ENCODE measurements at places on chromosomes 5 and 9.

GRCh38 chr5:124206540-124206939 lies 539.9 kb downstream of the ZNF608 start:
- no peaks in the 10 kb centered on the region for H3K36me3 ChIP-seq
- H3K27me3 ChIP-seq, result no peaks in the 10 kb centered on the region
- no peak overlapping the region for H3K27ac ChIP-seq
- DNase-seq, result no peak

- H3K4me1 ChIP-seq, result no peaks in the 10 kb centered on the region
- no peak overlapping the region for H3K4me3 ChIP-seq
- H3K36me3 ChIP-seq, result no peaks in the 10 kb centered on the region
- H3K27ac ChIP-seq, result no peak overlapping the region
- H3K27me3 ChIP-seq, result no peaks in the 10 kb centered on the region
These were observed 34.9 kb downstream of the SYK start for GRCh38 chr9:90836411-90837080.

- no peak overlapping the region for H3K27ac ChIP-seq
- no peak for DNase-seq
- H3K27me3 ChIP-seq, result no peaks in the 10 kb centered on the region
- H3K36me3 ChIP-seq, result no peaks in the 10 kb centered on the region
These were observed 123.7 kb downstream of the EDIL3 start for GRCh38 chr5:84260939-84261338.

DNA sequence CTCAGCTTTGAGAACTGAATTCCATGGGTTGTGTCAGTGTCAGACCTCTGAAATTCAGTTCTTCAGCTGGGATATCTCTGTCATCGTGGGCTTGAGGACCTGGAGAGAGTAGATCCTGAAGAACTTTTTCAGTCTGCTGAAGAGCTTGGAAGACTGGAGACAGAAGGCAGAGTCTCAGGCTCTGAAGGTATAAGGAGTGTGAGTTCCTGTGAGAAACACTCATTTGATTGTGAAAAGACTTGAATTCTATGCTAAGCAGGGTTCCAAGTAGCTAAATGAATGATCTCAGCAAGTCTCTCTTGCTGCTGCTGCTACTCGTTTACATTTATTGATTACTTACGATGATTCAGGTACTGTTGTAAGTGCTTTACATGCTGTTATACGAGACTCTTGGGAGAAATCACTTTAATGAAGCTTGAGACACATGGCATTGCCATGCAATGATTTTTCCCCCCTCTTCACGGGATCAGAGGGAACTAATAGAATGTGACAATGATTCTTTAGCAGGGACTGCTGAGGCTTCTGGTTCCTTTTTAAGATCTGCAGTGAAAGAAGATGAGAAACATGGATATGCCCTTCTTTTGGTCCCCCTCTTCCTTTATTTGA lies 63.8 kb downstream of the PTTG1 start:
- DNase-seq, result no peak
- H3K4me1 ChIP-seq, result peaks cover 1% of the 10 kb centered on the region
- no peak overlapping the region for H3K27ac ChIP-seq
- no peak overlapping the region for H3K4me3 ChIP-seq

DNA sequence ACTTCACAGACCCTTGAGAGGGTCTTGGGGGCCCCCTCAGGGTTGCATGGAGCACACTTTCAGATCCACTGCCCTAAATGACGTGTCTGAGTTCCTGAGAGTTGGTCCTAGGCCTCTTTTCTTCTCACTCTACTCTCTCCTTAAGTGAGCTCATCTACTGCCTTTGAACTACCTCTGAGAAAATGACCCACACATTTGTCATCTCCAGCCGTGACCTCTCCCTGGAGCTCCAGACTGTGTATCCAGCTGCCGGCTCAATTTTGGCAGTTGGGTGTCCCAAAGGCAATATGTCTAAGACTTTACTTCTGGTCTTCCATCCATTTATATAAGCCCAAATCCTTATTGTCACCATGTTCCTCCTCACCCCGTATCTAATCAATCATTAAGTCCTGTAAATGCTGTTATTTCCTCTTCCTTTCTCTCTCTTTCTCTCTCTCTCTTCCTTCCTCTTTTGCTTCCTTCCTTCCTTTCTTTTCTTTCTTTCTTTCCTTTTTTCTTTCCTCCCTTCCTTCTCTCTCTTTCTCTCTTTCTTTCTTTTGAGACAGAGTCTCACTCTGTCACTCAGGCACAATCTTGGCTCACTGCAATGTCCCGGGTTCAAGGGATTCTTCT lies 51.2 kb upstream of the HSPA9 start:
- H3K36me3 ChIP-seq, result no peaks in the 10 kb centered on the region
- no peak for DNase-seq
- no peak overlapping the region for H3K4me3 ChIP-seq
- peaks cover 4% of the 10 kb centered on the region for H3K4me1 ChIP-seq
- no peaks in the 10 kb centered on the region for H3K27me3 ChIP-seq

- no peaks in the 10 kb centered on the region for H3K4me1 ChIP-seq
- H3K36me3 ChIP-seq, result no peaks in the 10 kb centered on the region
- no peaks in the 10 kb centered on the region for H3K27me3 ChIP-seq
- DNase-seq, result no peak
These were observed 78.7 kb downstream of the ELAVL2 start for GRCh38 chr9:23747088-23748075.

DNA sequence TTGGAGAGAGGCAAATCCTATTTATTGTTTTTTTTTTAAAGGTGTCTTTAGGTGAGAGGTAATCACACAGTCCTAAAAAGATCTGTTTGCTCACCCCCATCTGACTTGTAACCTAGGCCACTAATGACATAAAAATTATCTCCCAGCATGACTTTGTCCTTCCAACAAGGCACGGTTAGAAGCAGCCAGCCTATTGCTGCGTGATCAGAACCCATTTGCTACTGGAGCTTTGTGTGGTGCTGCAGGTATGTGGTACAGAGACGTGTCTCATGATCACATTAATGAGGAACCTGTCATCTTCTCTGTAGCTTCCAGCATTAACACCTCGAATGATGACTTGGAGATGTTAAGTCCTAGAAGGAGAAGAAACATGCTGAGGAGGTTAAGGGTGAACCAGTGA lies 555.8 kb upstream of the TLE4 start:
- no peaks in the 10 kb centered on the region for H3K4me1 ChIP-seq
- no peak overlapping the region for H3K27ac ChIP-seq
- H3K36me3 ChIP-seq, result no peaks in the 10 kb centered on the region

DNA sequence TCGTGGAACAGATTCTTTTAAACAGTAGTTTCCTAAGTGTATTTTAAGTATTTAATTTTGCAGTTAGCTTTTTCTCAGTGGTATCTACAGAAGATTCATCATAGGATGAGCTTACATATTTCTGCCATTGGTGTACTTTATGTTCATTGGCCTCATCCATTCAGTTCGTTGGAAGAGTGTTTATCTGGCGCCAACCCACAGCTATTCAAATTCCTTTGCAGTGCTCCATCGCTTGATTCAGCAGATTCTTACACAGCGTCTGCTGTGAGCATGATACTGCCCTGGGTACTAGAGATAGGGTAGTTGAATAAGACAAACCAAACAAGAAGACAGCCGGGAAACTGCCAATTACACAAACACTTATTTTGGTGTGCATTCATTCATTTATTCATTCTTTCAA lies 55.1 kb downstream of the NUP214 start:
- no peak for DNase-seq
- H3K4me1 ChIP-seq, result peaks cover 30% of the 10 kb centered on the region
- peaks cover 66% of the 10 kb centered on the region for H3K36me3 ChIP-seq

- H3K36me3 ChIP-seq, result no peaks in the 10 kb centered on the region
- no peak overlapping the region for H3K4me3 ChIP-seq
- H3K27ac ChIP-seq, result no peak overlapping the region
These were observed 1568.5 kb upstream of the WWC1 start for GRCh38 chr5:166722939-166723338.

- DNase-seq, result no peak
- H3K4me3 ChIP-seq, result no peak overlapping the region
- no peaks in the 10 kb centered on the region for H3K27me3 ChIP-seq
- H3K4me1 ChIP-seq, result peaks cover 28% of the 10 kb centered on the region
These were observed 191.7 kb downstream of the CARTPT start for GRCh38 chr5:71910741-71911140.
